H9 (cell line): ENCODE measurements at places on chromosomes 1 and 21.

DNA sequence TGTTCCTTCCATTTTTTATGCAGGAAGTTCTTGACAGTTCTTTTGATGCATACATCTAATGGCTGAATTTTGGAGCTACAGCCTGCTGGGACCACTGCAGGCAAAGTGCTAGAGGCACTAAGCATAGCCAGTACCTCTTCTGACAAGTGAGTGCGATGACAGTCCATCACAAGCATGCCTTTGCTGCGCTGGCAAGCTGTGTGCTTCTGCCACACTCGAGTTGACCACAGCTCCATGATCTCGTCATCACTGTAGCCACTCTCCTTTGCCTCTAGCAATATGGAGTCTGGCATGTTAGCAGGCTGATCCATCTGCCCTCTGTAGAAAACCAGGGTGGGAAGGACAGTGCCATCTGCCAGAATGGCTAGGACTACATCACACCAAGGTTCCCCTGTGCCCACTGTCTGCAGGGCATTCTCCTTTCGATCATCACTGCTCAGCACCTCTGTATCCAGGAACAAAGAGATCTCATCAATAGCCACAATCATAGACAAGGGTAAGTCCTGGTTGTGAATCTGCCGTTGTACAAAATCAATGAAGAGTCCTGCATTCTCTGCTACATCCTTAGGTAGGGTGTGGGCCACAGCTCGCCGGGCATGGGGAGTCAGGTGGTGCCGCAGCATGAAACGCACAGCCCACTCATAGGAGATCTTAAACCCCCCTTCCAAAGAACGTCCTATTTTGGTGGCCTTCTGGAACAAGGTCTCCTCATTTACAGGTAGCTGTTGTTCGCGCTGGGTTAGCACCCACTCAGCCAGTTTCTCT lies 6.0 kb downstream of the PSMB4 start:
- DNase-seq: no peak

GRCh38 chr1:27773826-27774445 lies 917 bp downstream of the STX12 start:
- no peak for DNase-seq

DNA sequence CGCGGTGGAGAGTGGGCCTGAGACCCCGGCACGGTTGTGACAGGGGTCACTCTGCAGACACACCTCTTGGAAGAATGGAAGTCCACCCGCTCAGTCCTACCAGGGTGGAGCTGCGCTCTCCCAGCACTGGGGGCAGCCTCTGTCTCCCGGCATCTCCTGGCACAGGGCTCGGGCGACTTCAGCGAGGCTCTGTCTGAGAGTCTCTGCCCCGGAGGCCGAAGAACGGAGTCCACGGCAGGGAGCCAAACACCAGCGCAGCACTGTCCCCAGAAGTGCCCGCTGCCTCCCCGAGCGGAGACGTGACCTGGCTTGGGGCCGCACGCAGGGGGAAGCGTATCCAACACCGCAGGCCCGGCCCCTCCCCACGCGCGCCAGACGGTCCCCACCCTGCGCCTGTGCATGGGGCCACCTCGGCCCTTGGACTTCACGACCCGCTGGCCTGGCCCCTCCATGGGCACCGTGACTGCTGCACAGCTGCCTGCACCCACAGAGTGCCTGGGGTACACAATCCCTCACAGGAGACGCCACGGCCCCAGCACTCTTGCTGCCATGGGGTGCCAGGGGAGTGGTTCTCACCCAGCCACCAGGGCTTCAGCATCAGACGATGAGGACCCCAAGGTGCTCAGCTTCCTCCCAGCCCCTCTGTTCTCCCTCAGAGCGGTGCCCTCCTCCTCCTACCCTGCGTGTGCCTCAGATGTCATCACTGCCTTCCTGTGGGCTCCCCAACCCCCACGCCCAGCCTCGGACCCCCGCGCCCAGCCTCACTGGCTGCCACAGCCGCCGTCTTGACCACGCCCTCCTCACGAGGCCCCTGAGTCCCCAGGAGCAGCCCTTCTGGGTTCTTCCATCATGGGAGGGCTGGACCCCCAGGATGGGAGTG lies 14.9 kb upstream of the RNF223 start:
- no peak for DNase-seq

DNA sequence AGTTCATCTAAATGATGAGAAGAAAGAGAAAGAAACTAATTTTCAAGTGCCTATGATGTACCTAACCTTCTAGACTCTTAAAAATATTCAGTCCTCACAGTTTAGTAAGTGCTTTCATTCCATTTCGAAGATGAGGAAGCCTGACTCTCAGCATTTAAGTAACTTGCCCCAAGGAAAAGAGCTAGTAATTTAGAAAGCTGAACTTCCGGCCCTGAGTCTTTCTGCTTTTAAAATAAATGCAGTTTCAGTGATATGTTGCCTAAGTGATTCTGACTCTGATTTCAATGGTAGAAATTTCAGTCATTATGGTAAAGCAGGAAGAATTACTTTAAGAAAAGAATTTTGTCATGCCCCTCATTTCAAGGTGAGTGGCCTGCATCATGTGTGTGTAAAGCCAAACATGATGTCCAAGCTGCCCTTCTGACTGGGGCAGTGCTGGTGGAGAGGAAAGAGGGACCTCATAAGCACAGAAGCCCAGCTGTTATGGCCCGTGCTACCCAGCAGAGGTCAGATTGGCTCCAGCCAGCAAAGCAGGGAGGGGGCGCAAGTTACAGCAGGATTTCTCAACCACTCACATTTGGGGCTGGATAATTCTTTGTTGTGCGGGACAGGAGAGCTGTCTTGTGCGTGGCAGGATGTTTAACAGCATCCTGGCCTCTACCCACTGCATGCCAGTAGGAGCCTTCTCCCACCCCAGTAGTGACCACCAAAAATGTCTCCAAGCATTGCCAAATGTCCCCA lies 10.7 kb downstream of the ATP1A4 start:
- DNase-seq: peak; percentile 85

- no peak for DNase-seq
These were observed 35.7 kb downstream of the KCND3 start for GRCh38 chr1:111953797-111954196.

GRCh38 chr1:184854036-184854435 lies 99.4 kb upstream of the EDEM3 start:
- no peak for DNase-seq

- peak; percentile 67 for DNase-seq
These were observed 594.6 kb upstream of the ZP4 start for GRCh38 chr1:238485057-238485911.

DNA sequence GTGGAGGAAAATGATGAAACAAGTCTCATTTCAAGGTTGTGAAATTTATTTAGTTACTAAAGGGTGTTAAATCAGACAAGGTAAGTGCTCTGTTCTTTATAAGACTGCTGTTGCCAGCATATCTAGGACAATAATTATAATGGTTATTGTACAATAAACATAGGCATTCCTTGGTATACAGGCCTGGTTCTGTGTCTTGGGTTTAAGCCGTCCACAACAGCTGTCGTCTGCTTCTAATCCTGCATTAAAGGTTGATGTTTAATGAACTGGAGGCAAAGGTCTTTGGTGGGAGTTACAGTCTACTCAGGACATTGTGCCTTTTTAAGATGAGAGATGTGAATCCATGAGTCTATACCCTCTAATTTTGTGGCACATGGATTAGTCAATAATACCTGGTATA lies 23.4 kb upstream of the FMO4 start:
- no peak for DNase-seq

GRCh38 chr1:38153066-38153777 lies 106.6 kb upstream of the POU3F1 start:
- DNase-seq: no peak

- DNase-seq: no peak
These were observed 31.1 kb upstream of the FOXE3 start for GRCh38 chr1:47385020-47385419.

GRCh38 chr1:85479491-85479890 lies 14.5 kb upstream of the DDAH1 start:
- no peak for DNase-seq

DNA sequence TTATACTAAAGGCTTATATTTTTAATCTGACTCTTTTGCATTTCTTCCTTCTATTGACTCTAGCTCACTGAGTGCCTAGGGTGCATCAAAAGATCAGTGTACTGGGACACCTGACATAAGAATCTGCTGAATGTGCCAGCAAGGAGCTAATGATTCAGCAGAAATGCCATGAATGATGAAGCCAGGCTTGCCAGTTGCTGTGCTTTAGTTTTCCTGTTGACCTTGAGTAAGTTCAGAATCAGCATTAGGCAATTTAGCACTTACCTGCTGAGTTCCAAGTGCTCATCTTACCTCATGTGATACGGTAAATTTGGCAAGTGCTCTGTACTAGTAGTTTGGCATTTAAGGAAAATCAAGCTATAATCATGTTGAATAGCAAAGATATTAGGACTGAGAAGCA lies 523.2 kb upstream of the B3GALT2 start:
- DNase-seq: no peak

DNA sequence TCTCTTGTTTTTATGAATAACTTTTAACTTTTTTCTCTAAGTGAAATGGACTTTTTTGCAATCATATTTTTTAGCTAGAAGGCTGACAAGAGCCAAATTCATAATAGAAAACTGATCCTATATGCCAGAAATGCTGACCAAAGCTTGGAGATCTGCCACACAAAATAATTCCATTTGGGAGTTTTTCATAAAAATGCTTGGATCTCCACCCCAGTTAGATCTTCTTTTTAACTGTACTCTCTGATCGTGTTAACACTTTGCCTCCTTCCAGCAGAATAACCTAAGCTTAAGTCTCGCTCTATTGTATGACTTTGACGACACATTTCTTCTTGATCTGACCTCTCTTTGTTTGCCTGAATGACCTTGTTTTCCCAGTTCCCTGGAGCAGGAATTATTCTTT lies 16.8 kb downstream of the FLG2 start:
- DNase-seq: no peak

GRCh38 chr1:111099289-111099688 lies 40.6 kb downstream of the DRAM2 start:
- no peak for DNase-seq

DNA sequence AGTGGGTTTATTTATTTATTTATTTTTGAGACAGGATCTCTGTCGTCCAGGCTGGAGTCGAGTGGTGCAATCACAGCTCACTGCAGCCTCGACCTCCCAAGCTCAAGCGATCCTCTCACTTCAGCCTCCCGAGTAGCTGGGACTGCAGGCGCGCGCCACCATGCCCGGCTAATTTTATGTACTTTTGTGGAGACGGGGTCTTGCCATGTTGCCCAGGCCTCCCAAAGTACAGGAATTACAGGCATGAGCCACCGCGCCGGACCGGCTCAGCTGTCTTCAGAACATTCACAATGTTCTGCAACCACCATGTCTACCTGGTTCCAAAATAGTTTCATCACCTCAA lies 406 bp upstream of the DNAJC8 start:
- no peak for DNase-seq

DNA sequence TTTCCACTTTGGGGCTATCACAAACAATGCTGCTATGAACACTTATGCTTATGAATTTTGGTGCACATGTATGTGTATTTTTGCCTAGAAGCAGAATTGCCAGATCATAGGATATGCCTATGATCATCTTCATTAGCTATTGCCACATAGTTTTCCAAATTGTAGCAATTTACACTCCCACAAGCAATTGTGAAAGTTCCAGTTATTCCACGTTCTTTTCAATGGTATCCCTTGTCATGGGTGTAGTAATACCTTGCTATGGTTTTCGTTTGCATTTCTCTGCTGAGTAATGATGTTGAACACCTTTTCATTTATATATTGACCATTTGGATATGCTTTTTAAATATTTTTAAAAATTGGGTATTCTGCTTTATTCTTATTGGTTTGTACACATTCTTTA lies 82.6 kb downstream of the MTR start:
- no peak for DNase-seq

DNA sequence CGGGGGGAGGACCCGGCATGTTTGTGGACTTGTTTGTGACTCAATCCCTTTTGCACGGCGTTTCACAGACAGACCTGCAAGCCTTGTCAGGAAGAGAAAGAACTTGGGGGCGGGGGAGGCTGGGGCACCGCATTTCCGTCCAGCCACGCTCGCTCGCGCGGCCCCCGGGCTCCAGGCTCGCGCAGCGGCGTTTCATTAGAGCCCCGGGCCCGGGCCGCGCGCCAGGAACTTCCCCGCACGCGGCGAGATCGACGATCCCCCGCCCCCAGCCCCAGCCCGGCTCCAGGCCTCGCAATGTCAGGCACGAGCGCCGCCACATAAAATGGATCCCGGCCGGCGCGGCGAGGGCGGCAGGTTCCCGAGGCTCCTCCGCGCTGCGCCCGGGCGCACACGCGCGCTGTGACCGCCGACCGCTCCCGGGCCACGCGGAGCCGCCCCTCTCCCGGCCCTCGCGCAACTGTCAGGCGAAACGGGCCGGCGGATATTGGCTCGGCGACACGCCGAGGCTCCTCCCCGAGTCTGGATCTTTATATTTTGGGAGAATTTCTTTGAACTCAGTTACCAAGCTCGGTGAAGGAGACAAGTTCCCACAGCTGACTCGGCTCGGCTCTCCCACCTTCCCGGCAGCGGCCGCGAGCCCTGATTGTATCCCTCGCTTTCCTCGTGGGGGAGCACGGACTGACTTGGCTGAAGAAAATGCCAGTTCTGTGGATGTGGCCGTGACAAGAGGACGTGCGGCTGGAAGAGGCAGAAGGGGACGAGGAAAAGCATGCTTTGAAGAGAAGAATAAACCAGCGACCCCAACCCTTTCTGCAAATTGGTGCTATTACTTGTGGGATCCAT lies at the start of gene KIF26B:
KIF26B (plus strand) TSS at position 557 of the 843 bp plus-strand sequence. CDS start 440 bp downstream, outside the sequence.
- DNase-seq: peak; percentile 52

GRCh38 chr1:228391411-228392020 lies 15.1 kb downstream of the TRIM11 start:
- DNase-seq: no peak
